ENCODE measurements at places on chromosomes 2 and 18. TPM values are rescaled to one million over a fixed set of nuclear protein-coding genes. Genes with fewer than 3 reads are reported as not detected.

Gene SETBP1
- 2.6 TPM for total RNA-seq

Gene TMEM163
- total RNA-seq: 0.26 TPM

Gene L3MBTL4
- under 0.01 TPM for total RNA-seq

Gene LPIN1
- total RNA-seq: 38.3 TPM

Gene MROH2A
- total RNA-seq: not detected

Gene MALL
- 44.5 TPM for total RNA-seq

Gene CAVIN2
- 17.4 TPM for total RNA-seq

Gene STK11IP
- 11.1 TPM for total RNA-seq

Gene ATP6V1C2
- not detected for total RNA-seq

Gene SULT6B1
- not detected for total RNA-seq

Gene ST6GAL2
- not detected for total RNA-seq

Gene DUSP2
- 0.66 TPM for total RNA-seq

Gene CRYBA2
- total RNA-seq: not detected

Gene SLC9A2
- total RNA-seq: not detected

Gene CD8A
- total RNA-seq: not detected

Gene FBXO41
- total RNA-seq: 0.40 TPM

Gene METAP1D
- 4.1 TPM for total RNA-seq

Gene SERPINB4
- not detected for total RNA-seq

Gene RETSAT
- 52.8 TPM for total RNA-seq

Gene STPG4
- total RNA-seq: 0.53 TPM

Gene LGALSL
- 11.1 TPM for total RNA-seq

Gene OTOS
- not detected for total RNA-seq

Gene CGREF1
- total RNA-seq: 7.0 TPM

Gene BARD1
- total RNA-seq: 34.0 TPM

Gene NT5C1B
- not detected for total RNA-seq

Gene ANKAR
- 11.6 TPM for total RNA-seq

Gene SMPD4
- total RNA-seq: 9.8 TPM

Gene TET3
- total RNA-seq: 2.4 TPM

Gene FEV
- total RNA-seq: not detected

Gene SPP2
- not detected for total RNA-seq

Gene EFHD1
- 1.1 TPM for total RNA-seq

Gene SFTPB
- total RNA-seq: not detected

Gene MYO5B
- 0.06 TPM for total RNA-seq

Gene SERPINB7
- not detected for total RNA-seq

Gene LRP1B
- 0.13 TPM for total RNA-seq

Gene RAPGEF4
- 2.2 TPM for total RNA-seq

Gene CHRND
- total RNA-seq: not detected

Gene YPEL5
- 112 TPM for total RNA-seq

Gene SH3BP4
- 16.6 TPM for total RNA-seq

Gene DSC2
- not detected for total RNA-seq

Gene ABCB11
- total RNA-seq: not detected

Gene CAPN13
- total RNA-seq: not detected

Gene MATN3
- 0.26 TPM for total RNA-seq

Gene MAP4K3
- total RNA-seq: 42.1 TPM

Gene COL4A3
- total RNA-seq: 16.2 TPM

Gene CERKL
- 0.13 TPM for total RNA-seq

Gene DNAH6
- 0.13 TPM for total RNA-seq

Gene ATL2
- total RNA-seq: 36.9 TPM

Gene COA5
- 34.1 TPM for total RNA-seq

Gene GFPT1
- 58.0 TPM for total RNA-seq

Gene DSG4
- not detected for total RNA-seq

Gene RTN4
- total RNA-seq: 174 TPM

Gene FHL2
- total RNA-seq: 126 TPM

Measured in aortic smooth muscle cell (primary cell).